ENCODE measurements at places on chromosomes 13 and 19. TPM values are rescaled to one million over a fixed set of nuclear protein-coding genes. Genes with fewer than 3 reads are reported as not detected.

DNA sequence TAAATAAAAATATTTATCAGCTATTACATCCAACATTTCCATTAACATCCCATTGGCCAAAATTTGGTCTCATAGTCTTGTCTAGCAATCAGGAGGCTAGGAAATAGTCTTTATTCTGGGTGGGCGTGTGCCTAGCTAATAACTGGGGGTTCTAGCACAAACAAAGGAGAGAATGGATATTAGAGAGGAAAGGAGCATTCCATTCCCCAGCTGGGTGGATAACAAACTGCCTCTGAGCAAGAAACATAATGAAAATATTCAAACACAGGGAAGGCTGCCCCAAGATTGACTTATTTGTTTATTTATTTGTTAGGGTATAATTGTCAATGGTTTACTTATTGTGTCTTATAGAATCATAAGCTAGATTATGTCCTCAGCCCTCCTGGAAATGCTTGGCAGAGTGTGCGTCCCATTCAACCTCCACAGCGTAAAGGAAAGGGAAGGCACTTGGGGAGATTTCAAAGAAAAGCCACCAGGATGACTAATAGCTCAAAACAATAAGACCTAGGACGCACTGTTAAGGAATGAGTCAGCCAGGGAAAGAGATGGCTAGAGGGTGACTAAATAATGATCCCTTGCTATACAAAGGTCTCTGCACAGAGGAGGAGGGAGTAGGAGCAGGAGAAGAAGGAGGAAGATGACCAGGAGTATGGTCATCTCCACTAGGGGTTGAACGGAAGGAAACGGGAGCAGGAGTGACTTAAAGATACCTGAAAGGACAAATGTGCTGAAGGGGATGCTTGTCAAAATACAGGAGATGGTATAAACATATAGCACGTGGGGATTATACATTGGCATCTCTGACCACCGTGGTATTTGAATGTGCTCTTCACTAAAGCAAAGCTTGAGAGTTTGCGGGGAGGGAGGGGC lies 23.5 kb upstream of the USP12 start:
- no peak for DNase-seq

DNA sequence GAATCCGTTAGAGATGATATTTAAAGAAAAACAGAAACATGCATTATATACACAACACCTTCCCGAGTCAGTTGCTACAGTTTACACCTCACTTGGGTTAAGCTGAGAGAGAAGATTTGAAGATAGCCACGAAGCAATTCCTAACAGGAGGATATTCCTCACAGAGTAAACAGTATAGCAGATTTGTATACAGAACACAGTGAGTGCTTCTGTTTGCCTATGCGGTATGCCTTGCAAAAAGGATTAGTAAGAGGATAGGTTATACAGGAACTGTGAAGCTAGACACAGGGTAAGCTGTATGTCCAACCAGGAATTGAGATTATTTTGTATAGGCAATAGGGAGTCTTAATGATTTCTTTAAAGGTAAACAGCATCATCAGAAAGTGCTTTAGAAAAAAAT lies 471.8 kb downstream of the LIG4 start:
- DNase-seq, result no peak

DNA sequence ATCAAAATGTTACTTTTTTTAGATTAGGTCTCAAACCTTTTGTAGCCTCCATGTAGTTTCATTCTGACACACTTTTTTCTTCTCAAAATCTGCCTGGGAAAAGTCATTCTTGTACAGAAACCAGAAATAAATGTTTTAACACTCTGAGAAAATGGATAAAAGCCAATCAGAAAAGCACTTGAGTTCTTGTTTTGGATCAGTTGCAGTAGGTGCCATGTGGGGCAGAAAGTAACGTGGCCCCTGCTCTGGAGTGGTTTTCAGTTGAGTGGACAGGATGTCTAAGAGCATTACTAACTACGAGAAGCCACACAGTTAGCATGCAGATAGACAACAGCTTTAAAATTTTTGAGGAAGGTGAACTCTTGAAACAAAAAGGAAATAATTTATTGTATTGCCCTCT lies 19.1 kb downstream of the GPR183 start:
- no peak for DNase-seq

IZUMO2 gene
- total RNA-seq, result not detected

URAD gene
- total RNA-seq, result not detected

- DNase-seq, result no peak
Observed at GRCh38 chr13:75049735-75050335, 432.1 kb downstream of the TBC1D4 start.

DNA sequence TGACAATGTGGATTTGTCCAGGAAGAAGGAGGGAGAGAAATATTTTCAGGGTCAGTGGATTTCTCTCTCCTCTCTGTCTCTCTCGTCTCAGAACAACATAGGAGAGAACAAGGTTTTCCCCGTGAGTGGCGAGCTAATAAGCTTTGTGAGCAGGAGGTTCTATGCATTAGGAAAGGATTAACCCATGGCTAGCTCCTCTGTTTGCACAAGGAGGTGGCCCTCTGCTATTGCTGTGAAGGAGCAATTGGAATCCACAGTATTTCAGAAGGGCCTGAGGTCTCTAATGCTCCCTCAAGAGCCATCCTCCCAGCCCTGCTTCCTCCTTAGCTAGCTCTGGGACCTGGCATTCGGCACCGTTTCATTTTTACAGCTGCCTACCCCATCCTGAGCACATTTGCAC lies 288.9 kb upstream of the MAB21L1 start:
- DNase-seq, result no peak

NEK5 gene
- total RNA-seq, result 0.07 TPM

PRDX2 gene
- total RNA-seq, result 423 TPM

PRKCG gene
- total RNA-seq, result not detected

DNA sequence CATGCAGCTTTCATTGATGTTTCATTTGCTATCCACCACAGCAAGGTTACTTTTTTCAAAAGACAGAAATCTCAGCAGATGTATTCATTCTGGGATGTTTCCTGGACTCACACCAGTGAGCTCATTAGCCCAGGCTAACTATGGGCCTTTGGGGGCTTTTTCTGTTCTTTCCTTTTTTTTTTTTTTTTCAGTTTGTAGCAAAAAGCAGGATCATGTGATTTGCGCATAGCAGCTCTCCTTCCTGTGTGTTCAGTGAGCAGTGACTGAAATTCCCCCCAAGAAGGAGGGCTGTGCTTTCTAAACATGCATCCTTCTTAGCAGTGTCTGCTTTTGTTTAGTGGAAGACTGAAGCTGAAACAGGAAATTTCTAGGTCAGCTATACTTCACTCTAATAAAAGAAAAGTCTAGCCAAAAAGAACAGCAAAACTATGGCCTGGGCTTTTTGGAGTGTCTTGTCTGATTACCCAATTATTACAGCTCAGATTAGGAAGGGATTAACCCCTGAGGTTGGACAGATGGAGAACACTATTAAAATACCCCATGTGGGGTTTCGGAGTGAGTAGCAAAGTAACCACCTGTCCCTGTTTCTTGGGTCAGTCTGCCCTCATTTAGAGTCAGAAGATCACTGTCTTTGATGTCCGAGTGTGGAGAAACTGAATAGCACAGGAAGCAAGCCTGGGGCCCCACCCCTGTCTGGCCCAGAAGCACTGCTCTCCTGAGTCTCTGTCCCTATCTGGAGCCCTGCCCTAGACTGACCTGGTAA lies 8.9 kb upstream of the AMER2 start:
- DNase-seq, result peak; percentile 26

- DNase-seq, result no peak
Observed at GRCh38 chr13:75103976-75104375, 378.0 kb downstream of the TBC1D4 start.

DNA sequence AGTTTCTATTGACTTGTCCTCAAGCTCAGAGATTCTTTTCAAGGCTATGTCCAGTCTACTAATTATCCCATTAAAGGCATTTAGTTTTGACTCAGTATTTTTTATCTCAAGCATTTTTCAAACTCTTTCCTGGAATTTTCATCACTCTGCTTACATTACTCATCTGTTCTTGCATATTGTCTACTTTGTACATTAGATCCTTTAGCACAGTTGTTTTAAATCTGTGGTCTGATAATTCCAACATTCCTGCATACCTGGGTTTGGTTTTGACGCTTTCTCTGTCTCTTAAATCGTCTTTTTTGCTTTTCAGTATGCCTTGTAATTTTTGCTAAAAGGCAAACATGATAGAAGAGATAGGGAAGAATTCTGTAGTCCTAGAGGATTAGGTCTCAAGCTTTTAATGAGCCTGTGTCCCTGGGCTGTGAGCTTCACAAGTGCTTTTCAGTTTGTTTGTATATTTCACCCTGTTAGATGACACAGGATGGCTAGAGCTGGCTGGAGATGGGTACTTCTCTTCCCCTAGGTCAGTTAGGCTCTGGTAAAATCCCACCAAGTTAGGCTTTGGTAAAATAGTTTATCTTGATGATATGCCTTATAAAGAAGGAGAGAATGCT lies 46.1 kb upstream of the GPC6 start:
- no peak for DNase-seq

DNA sequence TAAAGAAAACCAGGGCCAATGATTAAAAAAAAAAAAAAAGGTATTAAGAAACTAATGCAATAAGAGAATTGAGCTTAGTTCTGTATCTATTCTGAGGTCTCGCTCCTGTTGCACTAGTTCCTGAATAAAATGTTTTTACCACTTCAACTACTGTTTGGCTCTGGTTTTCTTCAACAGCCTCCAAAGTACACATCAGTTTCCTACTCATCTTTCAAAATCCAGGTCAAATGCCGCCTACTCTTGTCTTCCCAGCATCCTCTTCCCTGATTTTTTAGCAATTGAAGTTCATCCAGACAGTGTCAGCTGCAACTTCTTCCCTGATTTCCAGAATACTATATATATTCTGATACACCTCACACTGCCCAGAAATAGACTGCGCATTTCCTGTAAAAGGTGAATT lies 1.4 kb upstream of the RCBTB1 start:
- DNase-seq, result no peak

DNA sequence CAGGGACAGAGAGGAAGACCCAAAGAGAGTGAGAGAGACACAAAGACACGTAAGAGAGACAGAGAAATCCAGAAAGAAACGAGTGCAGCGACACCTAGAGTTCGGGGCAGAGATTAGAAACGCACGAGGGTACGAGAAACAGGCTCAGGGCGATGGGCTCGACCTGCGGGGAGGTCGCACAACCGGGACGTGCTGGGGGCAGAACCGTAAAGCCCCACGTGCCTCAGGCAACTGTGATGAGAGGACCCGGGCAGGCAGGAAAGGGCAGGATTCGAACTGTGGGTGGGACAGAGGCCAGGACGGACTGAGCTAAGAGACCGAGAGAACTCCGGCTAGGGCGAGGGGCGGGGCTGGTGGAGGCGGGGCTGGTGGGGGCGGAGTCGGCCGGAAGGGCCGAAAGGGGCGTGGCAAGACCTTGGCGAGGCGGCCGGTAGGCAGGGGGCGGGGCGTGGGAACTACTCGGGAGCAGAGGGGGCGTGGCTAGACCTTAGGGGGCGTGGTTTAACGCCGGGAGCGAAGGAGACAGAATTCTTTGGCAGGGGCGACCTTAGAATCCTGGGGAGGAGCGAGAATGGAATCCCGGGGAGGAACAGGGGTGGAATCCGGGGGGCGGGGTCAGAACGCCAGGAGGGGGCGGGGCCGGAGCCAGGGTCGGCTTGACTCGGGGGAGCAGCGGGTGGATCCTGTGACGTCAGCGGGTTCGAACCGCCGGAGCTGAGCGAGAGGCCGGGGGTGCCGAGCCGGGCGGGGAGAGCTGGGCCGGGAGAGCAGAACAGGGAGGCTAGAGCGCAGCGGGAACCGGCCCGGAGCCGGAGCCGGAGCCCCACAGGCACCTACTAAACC lies at the start of gene NECTIN2:
Gene NECTIN2 (plus strand): TSS at position 686 of the 843 bp plus-strand sequence. CDS start 229 bp downstream, outside the sequence.
- peak; percentile 97 for DNase-seq

DNA sequence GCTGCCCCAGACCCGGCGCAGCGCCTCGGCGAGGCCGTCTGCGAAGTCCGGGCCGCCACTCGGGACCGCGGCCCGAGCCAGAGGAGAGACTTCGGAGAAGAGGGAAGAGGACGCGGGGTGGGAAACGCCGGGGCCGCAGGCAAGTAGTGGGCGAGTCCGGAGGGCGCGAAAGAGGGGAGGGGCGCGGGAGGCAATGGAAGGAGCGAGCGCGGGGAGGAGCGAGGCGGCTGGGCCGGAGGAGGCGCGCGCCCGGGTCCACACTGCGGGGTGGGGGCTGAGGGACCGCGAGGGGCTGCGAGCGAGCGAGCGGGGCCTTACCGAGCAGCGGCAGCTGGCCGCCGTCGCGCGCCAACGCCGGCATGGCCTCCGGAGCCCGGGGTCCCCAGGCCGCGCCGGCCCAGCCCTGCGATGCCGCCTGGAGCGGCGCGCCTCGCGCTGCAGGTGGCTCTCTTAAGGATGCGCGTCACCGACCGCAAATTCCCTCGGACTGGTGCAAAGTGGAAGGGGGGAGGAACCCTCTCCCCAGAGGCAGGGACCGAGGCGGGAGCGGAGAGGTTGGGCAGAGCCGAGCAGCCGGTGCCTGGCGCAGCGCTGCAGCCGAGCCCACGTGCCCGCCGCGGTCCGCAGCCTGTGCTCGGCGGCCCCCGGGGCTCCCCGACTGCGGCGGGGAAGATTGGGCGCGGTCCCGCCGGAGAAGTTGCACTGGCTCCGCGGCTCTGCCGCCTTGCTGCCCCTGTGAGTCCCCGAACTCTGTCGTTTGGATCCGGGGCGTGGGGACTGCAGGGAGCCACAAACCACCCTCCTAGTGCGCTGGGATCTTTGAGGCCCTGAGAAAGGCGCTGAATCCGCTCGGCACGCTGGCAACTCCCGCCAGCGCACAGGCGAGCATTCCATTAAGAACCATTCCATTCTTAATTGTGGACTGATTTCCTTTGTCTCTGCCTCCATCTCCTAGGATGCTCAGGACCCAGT lies at the start of gene FLT3:
Gene FLT3 (minus strand): TSS at position 427 of the 972 bp plus-strand sequence. CDS start 66 bp downstream, at position 361.
- peak; percentile 16 for DNase-seq

GRCh38 chr19:34314437-34315313 lies 50.3 kb upstream of the GPI start:
- no peak for DNase-seq

ZNF345 gene
- 3.9 TPM for total RNA-seq

ZNF224 gene
- total RNA-seq, result 14.1 TPM

- no peak for DNase-seq
Observed at GRCh38 chr13:102584434-102584833, 12.4 kb upstream of the TPP2 start.

SIAH3 gene
- total RNA-seq, result not detected

DNA sequence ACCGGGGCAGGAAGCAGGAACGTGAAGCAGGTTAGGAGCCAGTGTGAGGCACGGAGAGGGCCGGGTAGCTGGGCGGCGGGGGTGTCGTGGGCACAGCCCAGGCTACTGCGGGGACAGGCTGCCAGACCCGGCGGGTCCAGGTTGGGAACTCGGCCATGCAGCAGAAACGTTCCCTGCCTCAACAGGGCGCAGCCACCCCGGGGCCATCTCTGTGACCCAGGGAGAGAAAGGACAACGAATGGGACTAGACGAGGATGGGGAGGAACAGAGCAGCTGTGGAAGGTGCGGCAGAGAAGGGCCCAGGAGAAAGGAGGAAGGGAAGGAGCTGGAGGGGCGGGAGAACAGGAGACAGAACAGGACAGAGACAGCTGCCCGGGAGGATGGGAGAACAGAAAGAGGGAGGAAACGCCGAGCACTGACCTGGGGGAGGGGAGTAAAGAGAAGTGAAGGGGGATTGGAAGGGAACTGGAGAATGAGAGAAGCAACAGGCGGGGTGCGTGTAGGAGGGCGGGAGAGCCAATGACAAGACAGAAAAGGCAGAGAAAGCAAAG lies 12.9 kb upstream of the GARIN5A start:
- no peak for DNase-seq

KLK3 gene
- not detected for total RNA-seq

CCDC70 gene
- not detected for total RNA-seq

All from gastrocnemius medialis (tissue), 4 donors.